ENCODE measurements at places on chromosomes 2 and 18. TPM values are rescaled to one million over a fixed set of nuclear protein-coding genes. Genes with fewer than 3 reads are reported as not detected.

The KCNS3 gene
- 2.9 TPM for total RNA-seq

The RAX gene
- total RNA-seq: not detected

- no peak overlapping the region for H3K4me3 ChIP-seq
- no peak for DNase-seq
- no peaks in the 10 kb centered on the region for H3K36me3 ChIP-seq
- H3K27me3 ChIP-seq: no peaks in the 10 kb centered on the region
- H3K27ac ChIP-seq: no peak overlapping the region
Measured at GRCh38 chr2:159206736-159207380, 79.6 kb downstream of the WDSUB1 start.

DNA sequence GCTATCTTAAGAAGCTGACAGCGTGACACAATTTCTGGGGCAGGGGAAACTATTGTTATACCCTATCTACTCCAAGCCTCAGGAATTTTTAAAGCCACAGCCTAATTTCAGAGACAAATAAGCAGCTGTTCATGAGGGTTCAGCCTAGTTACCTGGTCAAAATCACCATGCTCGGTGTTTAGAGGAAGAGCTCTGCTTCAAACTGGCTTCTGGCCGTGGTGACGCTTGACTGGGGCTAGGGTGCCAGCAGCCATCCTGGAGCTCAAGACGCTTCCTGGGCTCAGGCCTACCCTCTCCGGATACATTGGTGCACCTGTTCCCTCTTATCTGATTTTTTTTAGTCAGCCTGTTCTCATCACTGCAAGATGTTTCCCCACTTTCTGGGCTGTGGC lies 41.7 kb downstream of the FRZB start:
- no peak overlapping the region for H3K4me3 ChIP-seq
- no peak overlapping the region for H3K27ac ChIP-seq
- no peaks in the 10 kb centered on the region for H3K36me3 ChIP-seq
- no peak for DNase-seq
- H3K27me3 ChIP-seq: no peaks in the 10 kb centered on the region
- no peaks in the 10 kb centered on the region for H3K4me1 ChIP-seq

GRCh38 chr18:55443776-55444175 lies 144.2 kb downstream of the TCF4 start:
- H3K4me3 ChIP-seq: no peak overlapping the region
- no peaks in the 10 kb centered on the region for H3K27me3 ChIP-seq
- peak; percentile 31 for DNase-seq
- H3K27ac ChIP-seq: no peak overlapping the region

- DNase-seq: no peak
- H3K36me3 ChIP-seq: no peaks in the 10 kb centered on the region
- peaks cover 34% of the 10 kb centered on the region for H3K4me1 ChIP-seq
- H3K27me3 ChIP-seq: no peaks in the 10 kb centered on the region
- H3K27ac ChIP-seq: no peak overlapping the region
Measured at GRCh38 chr2:128374711-128375413, 56.2 kb upstream of the HS6ST1 start.

DNA sequence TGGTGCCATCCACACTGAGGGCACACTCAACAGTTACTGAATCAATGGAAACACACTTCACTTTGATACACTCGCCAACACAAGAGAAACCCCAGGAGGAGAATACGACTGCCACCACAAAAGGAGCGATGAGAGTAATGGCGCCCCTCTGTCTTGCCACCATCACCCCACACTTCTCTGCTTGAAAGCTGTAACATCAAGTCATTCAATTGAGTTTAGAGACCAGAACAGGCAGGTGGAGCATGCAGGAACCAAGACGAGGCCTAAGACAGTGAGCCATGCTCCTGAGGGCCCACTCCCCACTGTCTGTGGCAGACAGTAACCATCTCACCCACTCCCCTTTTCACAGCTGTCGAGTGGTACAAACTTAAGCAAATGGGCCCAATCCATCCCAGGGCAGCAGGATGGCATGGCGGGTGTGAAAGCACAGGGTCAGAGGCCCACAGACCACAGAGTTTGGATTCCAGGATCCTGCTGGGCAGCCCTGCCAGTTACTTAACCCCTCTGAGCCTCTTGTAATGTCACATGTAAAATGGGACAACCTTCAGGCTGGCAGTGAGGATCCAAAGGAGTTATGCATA lies 101.9 kb downstream of the TNS1 start:
- DNase-seq: no peak
- H3K27ac ChIP-seq: peak overlapping the region; percentile 87
- no peak overlapping the region for H3K4me3 ChIP-seq

GRCh38 chr2:74749432-74749831 lies 84.5 kb upstream of the HK2 start:
- DNase-seq: no peak
- H3K36me3 ChIP-seq: no peaks in the 10 kb centered on the region
- no peak overlapping the region for H3K4me3 ChIP-seq
- H3K27ac ChIP-seq: no peak overlapping the region

DNA sequence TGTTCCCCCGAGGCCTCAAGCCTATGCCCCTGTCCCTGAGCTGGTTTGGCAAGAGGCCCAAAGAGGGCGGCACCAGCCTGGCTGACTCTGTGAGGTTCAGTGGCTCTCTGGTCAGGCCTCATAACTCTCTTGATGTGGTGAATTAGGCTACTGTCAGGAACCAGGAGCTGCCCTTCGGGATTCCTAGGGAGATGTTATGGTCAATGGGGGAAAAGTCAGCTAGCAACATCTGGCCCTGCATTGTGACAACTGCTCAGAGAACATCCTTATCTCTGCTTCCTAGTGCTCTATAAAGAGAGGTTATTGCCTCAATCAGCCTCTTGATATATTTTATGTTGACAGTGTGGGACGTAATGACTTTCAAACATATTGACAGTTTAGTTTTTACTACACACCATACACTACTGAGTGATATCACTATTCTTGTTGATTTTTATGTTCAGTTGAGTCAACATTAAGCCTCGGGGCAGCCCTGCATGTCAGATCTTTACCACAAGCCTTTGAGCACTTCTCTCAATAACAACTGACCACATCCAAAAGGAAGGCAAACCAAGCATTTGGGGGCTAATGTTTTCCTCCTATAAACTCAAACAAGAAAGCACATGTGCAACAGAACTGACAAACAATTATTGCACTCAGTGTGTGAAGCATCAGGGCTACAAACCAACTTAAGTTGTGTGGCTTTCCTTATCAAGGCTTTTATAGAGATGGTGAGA lies 448.3 kb upstream of the SLC14A2 start:
- peak overlapping the region; percentile 99 for H3K27ac ChIP-seq
- H3K4me1 ChIP-seq: peaks cover 78% of the 10 kb centered on the region
- DNase-seq: peak; percentile 73
- 0 out of 2 replicates have a peak overlapping the region, but pooled peaks have one; percentile 26 for H3K4me3 ChIP-seq
- no peaks in the 10 kb centered on the region for H3K36me3 ChIP-seq
- no peaks in the 10 kb centered on the region for H3K27me3 ChIP-seq

DNA sequence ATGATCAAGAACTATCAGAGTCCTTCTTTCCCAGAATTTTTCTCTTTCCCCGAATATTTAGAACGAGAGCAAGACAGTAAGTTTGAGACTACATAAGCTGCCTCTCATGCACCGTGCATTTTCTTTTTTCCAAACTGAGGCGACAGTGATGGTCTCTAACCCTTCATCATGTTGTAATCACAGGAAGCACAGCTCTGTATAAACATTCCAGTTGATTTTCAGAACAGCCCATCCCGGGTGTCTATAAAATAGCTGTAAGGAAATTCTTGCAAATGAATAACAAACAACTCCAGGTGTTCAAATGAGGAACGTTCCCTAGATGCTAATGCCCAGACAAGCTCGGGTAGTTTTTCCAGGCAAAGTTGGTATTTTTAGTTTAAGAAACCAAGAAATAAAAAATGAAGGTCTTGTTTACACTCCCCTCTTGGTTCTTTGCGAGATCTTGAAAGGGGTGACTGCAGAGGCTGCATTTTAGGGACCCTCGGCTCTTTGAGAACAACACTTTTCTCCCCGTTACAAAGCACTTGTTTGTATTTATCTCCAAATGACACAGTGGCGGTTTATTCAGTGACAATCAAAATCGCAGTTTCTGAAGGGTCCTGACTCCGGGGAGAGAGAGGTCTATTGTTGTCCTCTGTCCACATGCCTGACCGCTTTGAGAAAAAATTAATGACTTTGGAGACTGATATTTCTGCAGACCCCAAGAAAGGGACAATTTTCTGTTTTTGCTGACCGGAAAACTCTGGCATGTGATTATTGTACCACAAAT lies 101.1 kb upstream of the NCK2 start:
- no peak for DNase-seq
- H3K4me1 ChIP-seq: peaks cover 10% of the 10 kb centered on the region
- no peak overlapping the region for H3K27ac ChIP-seq
- peaks cover 12% of the 10 kb centered on the region for H3K27me3 ChIP-seq
- peak overlapping the region; percentile 57 for H3K4me3 ChIP-seq
- H3K36me3 ChIP-seq: no peaks in the 10 kb centered on the region

The EFHD1 gene
- not detected for total RNA-seq

DNA sequence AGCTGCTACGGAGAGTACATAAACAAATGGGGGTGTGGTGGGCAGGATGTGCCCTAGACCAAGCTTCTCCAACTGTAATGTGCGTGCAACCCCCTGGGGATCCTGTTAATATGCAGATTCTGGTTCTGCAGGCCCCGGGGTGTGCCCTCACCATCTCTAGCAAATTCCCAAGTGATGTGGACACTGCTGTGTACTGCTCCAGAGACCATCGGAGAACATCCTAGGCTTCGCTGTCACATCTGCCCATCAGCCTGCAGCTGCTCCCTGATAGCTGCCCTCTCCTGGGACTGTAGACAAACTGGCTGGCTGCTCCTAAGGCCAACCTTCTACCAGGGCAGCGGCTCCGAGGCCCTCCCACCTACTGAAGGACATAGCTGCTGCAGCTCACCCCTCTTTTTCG lies 3.2 kb downstream of the HS1BP3 start:
- H3K4me1 ChIP-seq: peaks cover 7% of the 10 kb centered on the region
- no peak overlapping the region for H3K27ac ChIP-seq
- no peak overlapping the region for H3K4me3 ChIP-seq
- H3K27me3 ChIP-seq: no peaks in the 10 kb centered on the region
- DNase-seq: no peak

The CHPF gene
- 533 TPM for total RNA-seq

DNA sequence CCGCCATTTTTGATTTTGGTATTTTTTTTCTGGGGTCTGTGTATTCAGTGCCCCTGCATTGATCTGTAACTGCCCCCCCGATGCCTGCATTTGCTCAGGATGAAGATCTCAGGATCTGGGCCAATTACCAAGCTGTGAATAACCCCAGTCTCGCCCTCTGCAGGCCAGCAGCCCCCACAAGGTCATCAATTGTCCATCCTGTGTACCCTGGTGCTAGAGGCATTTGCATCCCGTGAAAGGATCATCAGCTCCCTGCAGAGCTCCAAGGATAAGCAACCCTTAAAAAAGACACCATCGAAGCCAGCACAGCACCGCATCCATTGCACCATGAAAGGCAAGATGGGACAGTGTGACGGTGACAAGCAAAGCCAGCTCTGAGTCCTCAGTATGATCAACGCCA lies 154.1 kb upstream of the KLHL29 start:
- no peak for DNase-seq
- H3K4me3 ChIP-seq: no peak overlapping the region
- no peaks in the 10 kb centered on the region for H3K36me3 ChIP-seq
- 0 out of 2 replicates have a peak, but pooled peaks cover 3% of the 10 kb centered on the region for H3K27me3 ChIP-seq

The ICOS gene
- not detected for total RNA-seq

The GMCL1 gene
- 9.6 TPM for total RNA-seq

DNA sequence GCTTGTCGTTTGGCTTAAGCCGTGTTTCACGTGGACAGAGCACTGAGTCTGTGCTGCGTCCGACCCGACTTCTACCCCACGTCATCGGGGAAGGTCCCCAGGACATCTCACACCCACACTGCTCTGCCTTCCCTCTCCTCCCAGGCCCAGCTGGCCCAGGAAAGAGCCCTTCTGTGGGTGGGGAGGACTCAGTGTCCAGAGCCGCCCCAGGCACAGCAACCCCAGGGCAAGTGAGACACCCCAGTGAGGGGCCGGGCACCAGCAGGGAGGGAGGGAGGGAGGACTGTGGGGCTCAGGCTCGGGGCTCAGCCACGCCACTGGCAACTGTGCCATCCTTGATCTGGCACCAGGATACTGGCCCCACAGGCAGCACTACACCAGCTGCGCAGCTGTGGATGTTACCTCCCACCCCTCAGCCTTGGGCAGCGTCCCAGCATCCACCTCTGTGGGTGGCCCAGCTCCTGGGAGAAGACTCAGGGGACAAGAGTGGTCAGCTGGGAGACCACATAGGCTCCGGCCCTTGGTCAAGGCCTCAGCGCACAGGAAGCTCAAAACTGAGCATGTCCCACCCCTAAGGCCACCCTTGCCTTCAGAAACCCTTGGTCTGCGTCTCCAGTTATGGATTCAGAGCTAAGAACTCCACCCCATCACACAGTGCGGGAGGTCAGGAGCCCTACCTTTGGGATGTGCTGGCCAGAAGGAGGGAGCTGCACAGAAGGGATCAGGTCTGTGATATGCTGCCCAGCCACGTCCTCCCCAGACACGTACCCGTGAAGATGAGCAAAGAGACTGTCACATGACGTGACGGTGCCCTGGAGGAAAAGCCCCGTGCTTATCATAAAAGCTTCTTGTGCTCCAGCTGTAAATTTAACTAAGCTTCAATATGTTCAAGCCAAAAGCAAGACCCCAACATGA lies 11.7 kb downstream of the PASK start:
- no peaks in the 10 kb centered on the region for H3K27me3 ChIP-seq
- no peak overlapping the region for H3K27ac ChIP-seq
- no peaks in the 10 kb centered on the region for H3K4me1 ChIP-seq
- DNase-seq: no peak
- no peaks in the 10 kb centered on the region for H3K36me3 ChIP-seq

DNA sequence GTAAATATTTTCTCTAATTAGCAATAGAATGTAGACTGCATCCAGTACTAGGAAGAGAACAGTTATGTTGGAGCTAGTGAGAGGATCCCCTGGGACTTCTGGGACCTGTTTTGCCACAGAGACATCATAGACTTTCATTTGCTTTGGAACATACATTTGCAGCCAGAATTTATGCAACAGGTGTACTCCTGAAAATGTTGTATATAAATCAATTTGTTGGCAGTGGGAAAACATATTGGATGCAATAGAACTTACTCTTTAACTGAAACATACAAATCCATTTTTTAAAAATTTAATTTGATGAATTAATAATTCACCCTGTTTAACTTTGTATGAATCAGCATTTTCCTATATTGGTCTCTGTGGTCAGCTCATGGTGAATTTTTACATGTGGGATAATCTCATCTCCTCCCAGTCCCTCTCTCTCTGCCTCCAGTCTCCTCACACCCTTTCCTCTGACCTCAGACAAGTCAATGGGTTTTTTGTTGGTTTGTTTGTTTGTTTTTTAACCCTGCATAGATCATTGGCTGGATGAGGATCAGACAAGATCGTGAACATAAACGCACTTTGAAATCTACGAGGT lies 263.0 kb downstream of the LPIN1 start:
- H3K4me3 ChIP-seq: no peak overlapping the region
- DNase-seq: no peak
- no peaks in the 10 kb centered on the region for H3K36me3 ChIP-seq

DNA sequence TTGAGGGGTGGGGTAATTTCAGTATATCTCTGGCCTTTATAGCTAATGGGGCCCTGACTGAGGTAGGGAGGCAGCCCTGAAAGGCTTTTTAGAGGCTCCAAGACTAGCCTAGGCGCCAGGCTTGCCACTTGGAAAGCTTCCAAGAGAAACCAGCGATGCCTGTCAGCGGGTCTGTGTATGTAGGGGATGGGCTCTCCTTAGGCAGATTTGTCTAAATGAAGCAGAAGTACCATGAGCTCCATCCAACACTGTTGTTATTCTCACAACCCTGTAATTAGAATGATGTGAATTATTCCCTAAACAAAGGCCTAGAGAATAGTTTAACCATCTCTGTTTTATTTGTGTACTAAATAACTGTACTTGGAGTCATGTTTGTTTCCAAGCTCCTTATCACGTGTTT lies 138.1 kb downstream of the B3GNT2 start:
- H3K4me1 ChIP-seq: no peaks in the 10 kb centered on the region
- H3K27ac ChIP-seq: no peak overlapping the region
- DNase-seq: no peak
- no peak overlapping the region for H3K4me3 ChIP-seq
- H3K27me3 ChIP-seq: 0 out of 2 replicates have a peak, but pooled peaks cover 5% of the 10 kb centered on the region

Measured in GM23248 (cell line).